ENCODE measurements at places on chromosomes 5 and 9.

- DNase-seq: no peak
These were observed 626.7 kb downstream of the BNC2 start for GRCh38 chr9:16243798-16244197.

DNA sequence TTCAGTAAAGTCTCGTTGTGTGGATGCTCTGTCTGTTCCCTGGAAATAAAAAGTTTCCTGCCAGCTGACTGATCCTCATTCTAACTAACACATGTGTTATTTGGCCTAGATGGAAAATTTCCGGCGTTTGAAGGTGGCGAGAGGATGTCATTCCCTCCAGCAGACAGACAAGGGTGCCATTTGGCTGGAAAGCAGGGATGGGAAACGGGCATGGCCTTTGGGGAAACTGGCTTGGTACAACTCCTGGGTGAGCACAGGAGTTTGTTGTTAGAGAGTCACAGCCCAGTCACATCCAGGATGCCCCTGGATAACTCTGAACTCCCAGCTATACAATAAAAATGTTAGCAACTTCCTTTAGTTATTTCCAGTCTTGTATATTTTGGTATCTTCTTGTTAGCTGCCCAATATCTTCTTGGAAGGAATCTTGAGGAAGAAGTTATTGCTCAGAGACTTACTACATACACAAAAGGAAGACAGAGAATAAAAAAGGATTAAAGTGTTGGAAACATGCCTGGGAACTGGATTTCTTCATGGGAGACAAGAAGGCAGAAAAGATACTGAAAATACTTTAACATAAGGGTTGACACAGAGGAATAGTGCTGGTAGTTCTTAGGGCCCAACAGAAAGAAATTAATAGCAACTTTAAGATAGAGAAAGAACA, 41.9 kb downstream of the TEK start:
- no peak for DNase-seq

DNA sequence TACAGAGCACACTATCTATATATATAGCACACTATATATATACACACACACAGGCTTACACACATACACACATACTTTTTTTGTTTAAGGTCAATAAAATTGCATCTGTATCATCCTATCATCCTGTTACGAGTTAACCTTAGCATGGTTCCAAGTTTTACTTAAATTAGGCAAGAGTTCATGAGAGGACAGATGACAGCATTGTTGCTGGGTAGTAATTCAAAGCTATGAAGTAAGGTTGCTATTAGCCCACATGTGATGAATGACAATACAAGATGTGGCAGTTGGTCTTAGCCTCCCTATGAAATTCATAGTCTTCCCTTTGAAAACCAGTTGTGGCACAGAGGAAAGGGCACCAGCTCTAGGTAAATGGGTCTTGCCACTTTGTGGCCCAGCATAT, 438.1 kb downstream of the ACTL7B start:
- DNase-seq: no peak

- no peak for DNase-seq
These were observed 236.2 kb downstream of the TLE4 start for GRCh38 chr9:79807971-79808370.

DNA sequence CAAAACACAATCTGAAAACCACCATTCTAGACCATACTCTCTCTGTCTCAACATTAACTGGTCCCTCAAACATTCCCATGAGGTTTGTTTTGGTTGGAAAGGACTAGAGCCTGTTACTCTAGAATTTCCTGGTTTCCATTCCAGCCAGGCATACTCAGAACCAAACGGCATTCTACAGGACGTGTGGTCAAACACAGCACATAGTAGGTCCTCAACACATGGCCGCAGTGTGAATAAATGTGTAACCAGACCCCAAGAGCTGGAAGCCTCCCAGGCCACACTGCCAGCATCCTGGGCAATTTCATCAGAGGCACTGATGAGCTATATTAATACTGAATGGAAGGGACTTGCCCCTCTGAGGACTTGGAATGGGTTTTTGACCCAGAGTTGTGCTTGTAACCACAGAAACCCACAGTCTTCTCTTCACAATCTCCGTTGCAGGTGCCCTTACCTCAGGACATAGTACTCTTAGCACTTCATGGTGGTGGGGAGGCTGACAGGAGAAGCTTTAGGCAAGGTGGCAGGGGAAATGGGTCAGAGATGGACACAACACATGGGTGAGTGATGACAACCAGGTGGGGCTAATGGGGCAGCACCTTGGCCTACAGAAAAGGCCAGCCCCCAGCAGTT, 66.0 kb downstream of the ZNF366 start:
- no peak for DNase-seq

GRCh38 chr5:16906255-16906654, 29.8 kb downstream of the MYO10 start:
- DNase-seq: no peak

DNA sequence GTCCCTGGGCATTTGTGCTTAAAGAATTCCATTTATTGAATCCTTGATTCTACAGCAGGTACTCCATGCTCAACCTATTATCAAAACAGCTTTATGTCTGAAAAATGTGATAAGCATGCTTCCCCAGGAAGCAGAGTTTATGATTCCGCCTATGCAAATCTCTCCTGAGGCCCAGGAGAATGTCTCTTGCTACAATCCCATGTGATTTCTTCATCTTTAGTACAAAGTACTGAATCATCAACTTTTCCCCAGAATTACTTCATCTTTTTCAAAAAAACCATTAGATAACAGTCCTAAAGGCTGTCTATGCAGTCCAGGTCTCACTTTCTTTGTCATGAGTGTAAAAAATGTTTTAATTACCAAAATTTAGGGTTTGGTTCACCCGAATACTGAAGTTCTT, 130.2 kb upstream of the ADAMTSL1 start:
- no peak for DNase-seq

- DNase-seq: no peak
These were observed 21.8 kb upstream of the TTC1 start for GRCh38 chr5:159987031-159987674.

- DNase-seq: no peak
These were observed 84.4 kb downstream of the COL23A1 start for GRCh38 chr5:178505639-178506407.

DNA sequence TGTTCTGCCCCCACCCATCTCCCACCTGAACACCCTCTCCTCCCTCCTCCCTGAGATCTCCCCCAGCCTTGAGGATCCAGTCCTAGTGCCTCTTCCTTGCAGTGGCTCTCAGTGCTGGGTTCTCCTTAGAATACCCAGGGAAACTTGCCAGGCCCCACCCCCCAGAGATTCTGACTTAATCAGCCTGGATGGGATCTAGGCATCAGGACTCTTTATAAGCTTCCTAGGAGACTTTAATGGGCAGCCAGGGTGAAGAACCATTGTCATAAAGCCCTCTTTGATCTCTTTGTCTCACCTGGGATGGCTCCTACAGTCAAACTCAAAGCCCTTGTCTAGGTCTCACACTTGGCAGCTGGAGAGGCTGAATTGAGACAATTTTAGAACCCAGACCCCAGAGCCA, 8.6 kb upstream of the GLIS3 start:
- no peak for DNase-seq

GRCh38 chr9:78539904-78540303, 243.0 kb downstream of the PSAT1 start:
- no peak for DNase-seq

DNA sequence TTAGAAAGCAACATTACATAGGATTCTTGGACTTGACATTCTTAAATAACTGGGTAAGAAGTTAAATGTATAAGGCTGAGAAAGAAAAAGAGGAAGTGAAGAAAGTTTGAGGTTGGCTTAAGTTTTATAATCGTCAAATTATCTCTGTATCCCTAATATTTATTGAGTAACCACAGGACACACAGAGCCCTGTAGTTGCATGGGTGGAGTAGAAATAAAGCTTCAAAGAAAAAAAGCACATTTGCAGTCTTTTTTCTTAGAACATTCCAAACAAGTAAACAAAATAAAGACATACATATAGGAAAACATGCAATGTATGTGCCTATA, 137.0 kb downstream of the CCDC192 start:
- no peak for DNase-seq

- DNase-seq: no peak
These were observed 53.8 kb downstream of the RAPGEF1 start for GRCh38 chr9:131685753-131686706.

DNA sequence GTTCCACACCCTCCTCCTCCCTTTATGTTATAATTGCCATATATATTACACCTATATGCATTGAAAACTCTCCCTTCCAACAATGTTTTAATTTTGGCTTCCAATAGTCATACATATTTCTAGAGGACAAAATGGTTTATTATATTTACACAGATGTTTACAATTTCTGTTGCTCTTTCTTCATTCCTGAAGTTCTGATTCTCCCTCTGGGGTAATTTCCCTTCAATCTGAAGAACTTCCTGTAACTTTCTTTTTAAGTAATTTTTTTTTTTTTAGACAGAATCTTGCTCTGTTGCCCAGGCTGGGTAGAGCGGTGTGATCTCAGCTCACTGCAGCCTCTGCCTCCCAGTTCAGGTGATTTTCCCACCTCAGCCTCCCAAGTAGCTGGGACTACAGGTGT, 173.0 kb upstream of the MAP1B start:
- DNase-seq: no peak

DNA sequence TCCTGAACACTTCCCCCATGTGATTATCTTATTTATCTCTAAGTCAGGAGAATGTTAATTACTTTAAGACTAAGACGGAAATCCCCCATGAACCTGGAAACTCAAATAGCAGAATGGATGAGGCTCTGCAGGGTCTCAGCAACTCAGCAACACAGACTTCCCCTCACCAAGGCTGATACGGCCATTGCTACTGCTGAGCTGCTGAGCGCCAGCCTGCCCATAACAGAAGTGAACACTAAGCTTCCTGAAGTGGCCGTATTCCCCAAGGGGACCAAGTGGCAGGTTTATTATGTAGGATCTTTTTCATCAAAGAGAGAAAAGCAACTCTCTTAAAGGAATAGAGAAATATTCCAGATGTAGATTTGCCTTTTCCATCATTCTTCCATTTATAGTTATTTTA, 311.1 kb downstream of the RFX3 start:
- DNase-seq: no peak

DNA sequence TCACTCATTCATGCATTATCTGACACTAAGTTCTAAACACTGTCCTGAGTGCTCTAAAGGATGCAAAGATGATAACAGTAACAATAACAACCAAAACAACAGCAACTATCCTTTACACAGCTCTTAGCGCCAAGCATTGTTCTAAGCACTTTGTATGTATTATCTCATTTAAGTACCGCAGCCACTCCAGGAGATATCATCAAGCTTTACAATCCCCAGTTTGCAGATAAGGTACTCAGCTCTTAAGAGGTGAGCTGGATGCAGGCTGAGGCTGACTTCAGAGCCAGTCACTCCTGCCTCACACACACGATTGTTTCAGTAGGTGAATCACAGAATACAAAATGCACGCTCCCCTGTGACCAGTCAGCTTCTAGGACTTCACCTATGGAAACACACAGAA, 141.8 kb downstream of the PAX5 start:
- DNase-seq: no peak

- no peak for DNase-seq
These were observed 143.9 kb downstream of the SEMA5A start for GRCh38 chr5:9401786-9402472.

DNA sequence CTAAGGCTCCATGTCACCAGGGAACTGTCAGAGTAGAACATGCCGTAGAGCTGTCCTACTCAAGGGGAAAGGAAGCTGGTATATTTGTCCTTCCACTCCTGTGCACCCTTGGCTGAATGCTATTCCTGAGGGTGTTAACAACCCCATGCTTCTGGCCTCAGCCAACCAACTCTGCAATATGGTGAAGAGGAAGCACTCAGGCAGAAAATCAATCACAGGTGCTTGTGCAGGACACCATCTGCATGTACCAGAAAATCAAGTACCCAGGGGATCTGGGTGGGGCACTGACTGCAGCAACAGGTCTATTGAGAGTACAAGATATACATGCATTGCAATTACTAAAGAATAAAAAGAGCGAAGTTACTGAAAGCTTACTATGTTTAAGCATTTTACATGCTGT, 51.4 kb upstream of the NEK6 start:
- no peak for DNase-seq

- DNase-seq: no peak
These were observed 46.7 kb downstream of the PRLR start for GRCh38 chr5:35183556-35183955.

DNA sequence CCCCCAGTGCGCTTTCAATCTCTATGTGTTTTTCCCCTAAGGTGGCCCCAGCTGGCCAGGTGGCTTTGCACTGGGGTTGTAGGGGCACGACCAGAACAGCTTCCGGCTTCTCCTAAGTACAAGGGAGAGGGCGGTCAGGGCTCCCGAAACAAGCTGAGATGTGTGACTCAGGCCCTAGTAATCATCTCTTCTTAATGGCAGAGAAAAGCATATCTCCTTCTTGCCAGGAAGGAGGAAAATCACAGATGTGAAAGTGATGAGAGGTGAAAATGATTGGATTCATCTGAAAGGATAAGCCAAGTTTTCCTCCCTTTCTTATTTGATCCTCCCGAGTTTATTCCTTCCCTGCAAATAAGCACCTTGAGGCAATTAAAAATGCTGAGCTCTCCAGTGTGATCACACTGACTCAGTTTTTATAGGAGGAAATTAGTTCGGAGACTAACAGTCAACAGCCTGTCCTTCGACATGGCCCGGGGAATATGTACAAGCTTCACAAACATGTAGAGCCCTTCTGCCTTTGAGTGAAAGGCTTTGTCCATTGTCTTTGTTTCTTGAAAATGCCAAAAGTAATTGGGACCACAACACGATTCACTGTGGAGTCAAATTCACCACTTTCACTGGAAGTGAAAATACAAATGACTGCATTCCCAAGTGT, 514.8 kb downstream of the PSAT1 start:
- DNase-seq: no peak

- DNase-seq: no peak
These were observed 271.6 kb upstream of the NUDT12 start for GRCh38 chr5:103834216-103834615.

GRCh38 chr9:126806336-126806735, 1.5 kb downstream of the ZBTB43 start:
- DNase-seq: no peak

GRCh38 chr5:153895266-153895665, 143.4 kb downstream of the FAM114A2 start:
- DNase-seq: no peak

GRCh38 chr5:52449516-52449915, 338.2 kb upstream of the ITGA1 start:
- no peak for DNase-seq

DNA sequence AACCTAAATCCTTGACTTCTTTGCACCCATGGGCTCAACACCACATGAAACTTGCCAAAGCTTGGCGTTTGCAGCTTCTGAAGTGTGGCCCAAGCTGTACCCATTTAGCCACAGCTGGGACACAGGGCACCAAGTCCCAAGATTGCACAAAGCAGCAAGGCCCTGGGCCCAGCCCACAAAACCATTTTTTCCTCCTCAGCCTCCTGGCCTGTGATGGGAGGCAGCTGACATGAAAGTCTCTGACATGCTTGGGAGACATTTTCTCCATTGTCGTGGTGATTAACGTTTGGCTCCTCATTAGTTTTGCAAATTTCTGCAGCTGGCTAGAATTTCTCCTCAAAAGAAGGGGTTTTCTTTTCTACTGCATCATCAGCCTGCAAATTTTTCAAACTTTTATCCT, 32.0 kb downstream of the ACTL7B start:
- no peak for DNase-seq
